HT1080 (cell line): ENCODE measurements at places on chromosomes 3 and 15. TPM values are rescaled to one million over a fixed set of nuclear protein-coding genes. Genes with fewer than 3 reads are reported as not detected.

DNA sequence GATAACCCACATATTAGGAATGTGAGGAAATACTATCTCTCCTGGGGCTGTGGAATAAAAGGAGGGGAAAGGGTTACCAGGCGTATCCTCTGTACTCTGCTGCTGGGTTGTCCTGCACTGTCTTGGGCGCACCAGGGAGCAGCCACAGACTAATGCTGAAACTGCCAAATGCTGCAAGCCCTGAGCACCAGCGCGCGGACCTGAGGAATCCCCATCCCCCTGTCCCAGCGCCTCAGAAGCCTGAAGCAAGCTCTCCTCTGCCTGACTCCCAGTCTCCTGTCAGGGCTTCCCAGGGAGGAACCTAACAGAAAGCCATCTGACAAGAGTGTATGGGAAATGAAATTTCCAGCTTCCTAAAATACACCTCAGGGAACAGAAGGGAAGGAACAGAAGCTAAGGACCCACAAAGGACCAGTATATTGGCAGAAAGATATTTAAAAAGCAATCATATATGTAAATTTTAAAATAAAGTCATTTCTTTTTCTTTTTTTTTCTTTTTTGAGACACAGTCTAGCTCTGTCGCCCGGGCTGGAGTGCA is 158.3 kb upstream of the C2CD4B start:
- no peak for DNase-seq

GRCh38 chr3:197038679-197039462 is 9.3 kb upstream of the MELTF start:
- no peak for DNase-seq

Gene OTOL1
- not detected in 2 replicates for total RNA-seq

Gene TP53BP1
- total RNA-seq: 23.1 and 23.4 TPM in 2 replicates

Gene TM4SF4
- not detected in 2 replicates for total RNA-seq

- DNase-seq: no peak
Observed at GRCh38 chr3:184586851-184587250, 25.3 kb downstream of the EPHB3 start.

DNA sequence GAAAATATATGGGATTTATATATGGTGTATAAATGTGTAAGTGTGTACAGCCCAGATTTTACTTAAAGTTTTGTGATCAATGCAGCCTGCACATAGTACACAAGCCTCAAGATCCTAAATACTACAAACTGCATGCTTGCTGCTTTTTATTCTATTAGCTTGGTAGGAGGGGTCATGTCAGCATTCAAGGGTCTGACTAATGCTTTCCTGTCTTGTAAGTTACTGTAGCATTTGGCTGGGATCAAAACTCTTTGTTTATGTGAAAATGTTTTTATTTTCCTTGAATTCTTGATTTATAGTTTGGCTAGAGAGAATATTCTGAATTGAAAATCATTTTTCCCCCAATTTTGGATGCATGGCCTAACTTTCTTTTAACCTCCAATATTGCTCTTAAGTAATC is 370.9 kb downstream of the NSUN3 start:
- DNase-seq: peak; percentile 8

Gene MORC1
- total RNA-seq: 0.11 TPM in 1 of 2 replicates, not detected in the other

- DNase-seq: no peak
Observed at GRCh38 chr3:194107107-194107506, 28.8 kb upstream of the HES1 start.

- DNase-seq: peak; percentile 8
Observed at GRCh38 chr3:88149101-88149508, 654 bp upstream of the C3orf38 start.

GRCh38 chr3:197349368-197349767 is 51.0 kb upstream of the DLG1 start:
- DNase-seq: no peak

DNA sequence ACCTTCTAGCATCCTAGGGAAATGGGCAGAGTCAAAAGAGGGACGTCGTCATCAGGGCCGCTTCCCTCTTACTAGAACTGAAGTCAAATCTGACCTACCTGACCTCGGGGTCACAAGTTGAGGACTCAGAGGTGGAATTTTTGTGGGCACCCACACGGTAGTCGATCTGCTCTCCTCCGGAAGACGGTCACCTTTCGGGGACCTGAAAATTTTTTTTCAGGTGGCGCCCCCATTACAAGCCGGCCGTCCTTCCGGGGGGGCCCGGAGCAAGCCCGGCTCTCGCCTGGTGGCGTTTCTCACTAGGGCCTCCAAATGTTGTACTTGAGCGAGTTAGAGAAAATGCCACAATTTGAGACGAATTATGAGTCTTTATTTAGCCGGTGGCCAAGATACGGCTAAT is 157.5 kb upstream of the FRG2C start:
- no peak for DNase-seq

GRCh38 chr3:179681492-179682263 is 28.8 kb downstream of the USP13 start:
- no peak for DNase-seq
